Fibroblast of skin of left quadriceps (primary cell): ENCODE measurements at places on chromosomes 16 and 17.

DNA sequence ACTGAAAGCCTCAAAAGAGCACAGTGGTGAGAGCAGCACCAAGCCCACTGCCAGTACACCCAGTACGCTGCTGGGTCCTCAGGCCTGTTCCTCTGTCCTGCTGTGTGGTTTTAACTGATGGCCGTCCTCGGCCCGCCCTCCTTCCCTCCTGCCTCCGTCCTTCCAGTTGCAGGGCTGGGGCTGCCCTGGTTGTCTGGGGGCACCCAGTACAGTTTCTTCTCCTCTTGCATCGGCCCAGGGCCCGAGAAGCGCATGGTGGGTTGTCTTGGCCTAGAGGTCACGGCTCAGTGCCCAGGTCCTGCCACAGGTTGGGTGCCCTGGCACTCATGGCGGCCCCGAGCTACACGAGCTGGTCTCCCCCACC is 70.8 kb upstream of the KCTD5 start:
- no peak for DNase-seq

DNA sequence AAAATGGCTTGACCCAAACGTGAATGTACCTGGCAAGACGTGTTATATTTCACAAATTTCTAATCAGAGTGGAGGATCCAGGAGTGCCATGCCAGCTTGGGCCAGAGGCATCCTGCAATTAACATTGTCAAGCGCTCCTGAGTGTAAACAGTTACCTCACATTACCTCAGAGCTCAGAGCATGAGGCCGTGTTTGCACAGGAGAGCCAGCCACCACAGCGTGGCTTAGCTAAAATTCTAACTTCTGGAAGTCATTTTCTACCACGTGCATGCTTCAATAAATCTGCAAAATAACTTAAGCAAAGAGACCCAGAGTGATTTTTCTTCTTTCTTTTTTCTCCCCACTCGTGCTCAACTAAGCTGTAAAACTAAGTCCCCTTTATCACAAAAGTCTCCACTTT is 769.0 kb downstream of the KCNJ2 start:
- no peak for DNase-seq

GRCh38 chr17:9968881-9969280 is 63.8 kb upstream of the RCVRN start:
- DNase-seq = no peak

- DNase-seq = no peak
These were observed 17.8 kb upstream of the MPHOSPH6 start for GRCh38 chr16:82187829-82188228.

DNA sequence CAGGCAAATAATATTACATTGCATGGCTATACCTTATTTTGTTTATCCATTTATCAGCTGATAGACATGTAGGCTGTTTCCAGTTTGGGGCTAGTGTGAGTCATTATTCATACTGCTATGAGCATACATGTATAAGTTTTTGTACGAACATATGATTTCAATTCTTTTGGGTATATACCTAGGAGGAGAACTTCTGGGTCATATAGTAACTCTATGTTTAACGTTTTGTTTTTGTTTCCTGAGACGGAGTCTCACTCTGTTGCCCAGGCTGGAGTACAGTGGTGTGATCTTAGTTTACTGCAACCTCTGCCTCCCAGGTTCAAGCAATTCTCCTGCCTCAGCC is 2.4 kb upstream of the ITGAL start:
- DNase-seq = no peak

DNA sequence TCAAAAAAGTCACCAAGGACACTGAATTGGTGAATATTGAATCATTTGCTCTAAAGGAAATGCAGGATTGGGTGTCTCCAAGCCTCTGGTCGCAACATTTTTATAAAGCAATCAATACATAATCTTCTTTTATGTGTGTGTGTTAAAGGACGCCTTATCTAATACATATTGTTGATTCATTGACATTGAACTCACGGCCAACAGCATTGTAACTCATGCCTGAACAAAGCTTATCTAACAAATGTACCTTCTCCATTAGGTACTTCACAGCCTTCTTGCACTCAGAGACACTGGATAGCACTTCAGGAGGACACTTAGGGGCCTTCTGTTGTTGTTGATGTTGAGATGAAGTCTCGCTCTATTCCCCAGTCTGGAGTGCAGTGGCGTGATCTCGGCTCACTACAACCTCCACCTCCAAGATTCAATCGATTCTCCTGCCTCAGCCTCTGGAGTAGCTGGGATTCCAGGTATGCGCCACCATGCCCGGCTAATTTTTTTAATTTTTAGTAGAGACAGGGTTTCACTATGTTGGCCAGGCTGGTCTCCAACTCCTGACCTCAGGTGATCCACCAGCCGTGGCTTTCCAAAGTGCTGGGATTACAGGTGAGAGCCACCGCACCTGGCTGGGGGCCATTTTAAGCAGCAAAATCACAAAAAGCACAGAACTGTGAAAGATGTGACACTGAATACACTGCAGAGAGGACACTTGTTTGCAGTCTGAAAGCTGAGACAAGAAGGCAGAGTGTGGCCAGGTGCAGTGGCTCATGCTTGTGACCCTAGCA is 13.2 kb upstream of the PDXDC1 start:
- DNase-seq = no peak

- no peak for DNase-seq
These were observed 486.4 kb downstream of the NPIPA7 start for GRCh38 chr16:16865374-16865773.

DNA sequence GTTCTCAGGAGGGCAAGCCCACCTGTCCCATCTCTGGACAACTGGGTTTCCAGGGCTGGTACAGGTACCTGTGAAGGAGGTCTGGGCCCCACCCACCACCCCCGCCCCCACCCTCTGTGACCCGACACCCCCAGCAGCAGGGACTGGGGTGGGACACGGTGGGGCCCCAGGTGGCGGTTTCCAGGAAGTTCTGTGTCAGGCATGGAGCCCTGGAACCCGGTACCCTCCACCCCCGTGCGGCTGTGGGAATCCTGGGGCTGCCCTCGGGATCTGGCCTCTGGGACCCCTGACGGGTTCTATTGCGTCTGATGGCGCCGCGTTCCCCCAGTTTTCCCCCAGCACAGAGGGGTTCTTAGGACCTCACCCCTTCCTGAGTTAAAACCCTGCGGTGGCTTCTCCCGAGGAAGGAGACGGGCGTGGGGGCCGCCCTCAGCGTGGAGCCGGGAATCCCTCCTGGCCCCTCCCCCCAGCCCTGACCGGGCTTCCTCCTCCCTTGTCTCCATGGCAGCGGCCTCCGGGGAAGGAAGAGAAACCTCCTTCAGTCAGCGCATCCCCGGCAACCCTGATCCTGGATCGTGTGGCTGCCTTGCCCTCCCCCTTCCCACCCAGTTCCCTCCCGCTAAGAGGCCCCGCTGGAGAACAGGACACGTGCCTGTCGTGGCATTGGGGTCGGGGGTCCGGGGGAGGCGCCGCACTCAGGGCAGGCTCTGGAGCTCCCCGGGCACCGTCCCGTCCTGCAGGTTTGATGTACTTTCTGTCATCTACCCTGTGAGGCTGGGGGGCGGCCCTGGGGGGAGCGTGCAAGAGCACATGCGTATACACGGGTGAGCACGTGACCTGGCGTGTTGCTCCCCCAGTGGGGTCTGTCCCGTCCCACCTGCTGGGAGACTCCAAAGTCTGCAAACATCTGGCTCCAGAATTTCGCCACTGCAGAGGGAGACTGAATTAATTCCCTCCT is 30.3 kb downstream of the CACNA1H start:
- peak; percentile 10 for DNase-seq

GRCh38 chr17:2202302-2202995 is 101.1 kb downstream of the SMG6 start:
- DNase-seq = no peak

DNA sequence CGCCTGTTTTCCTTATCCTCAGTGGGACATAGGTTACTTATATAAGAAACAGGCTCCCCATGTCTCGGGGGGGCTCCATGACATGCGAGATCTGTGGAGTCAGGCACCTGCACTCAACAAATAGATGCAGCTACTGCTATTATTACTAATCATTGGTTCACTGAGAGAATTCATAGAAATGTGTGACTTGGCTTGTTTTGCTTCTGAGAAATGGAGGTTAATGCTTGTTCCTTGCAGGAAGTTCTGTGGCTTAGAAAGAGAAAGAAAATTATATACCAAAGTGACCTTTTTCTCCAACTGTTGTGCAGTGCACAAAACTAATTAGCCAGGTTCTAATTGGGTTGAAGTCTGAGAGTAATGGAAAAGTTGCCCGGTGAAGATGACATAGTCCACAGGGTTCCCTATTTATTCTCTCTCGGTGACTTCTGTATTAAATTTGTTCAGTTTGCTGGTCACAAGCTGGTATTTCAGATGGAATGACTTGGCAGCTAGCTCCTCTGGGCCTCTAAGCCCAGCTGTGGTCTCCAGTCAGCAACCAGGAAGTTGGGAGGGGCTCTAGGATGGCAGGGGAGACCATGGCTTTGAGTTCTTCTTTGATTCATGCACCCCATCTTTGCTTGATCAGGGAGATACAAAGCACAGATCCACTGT is 17.6 kb upstream of the MAF start:
- DNase-seq = no peak

DNA sequence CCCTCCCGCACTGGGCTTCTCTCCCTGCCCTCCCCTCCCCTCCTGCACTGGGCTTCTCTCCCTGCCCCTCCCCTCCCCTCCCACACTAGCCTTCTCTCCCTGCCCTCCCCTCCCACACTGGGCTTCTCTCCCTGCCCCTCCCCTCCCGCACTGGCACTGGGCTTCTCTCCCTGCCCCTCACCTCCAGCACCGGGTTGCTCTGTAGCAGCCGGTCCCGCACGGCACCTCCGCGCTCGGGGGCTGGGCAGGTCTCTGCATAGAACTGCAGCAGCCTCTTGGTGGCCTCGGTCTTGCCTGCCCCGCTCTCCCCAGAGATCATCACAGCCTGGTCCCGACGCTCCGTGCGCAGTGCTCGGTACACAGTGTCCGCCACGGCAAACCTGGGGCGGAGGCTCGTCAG is 9.8 kb downstream of the MYO1C start:
- DNase-seq = no peak

GRCh38 chr17:48498164-48498850 is 32.5 kb downstream of the HOXB1 start:
- no peak for DNase-seq

DNA sequence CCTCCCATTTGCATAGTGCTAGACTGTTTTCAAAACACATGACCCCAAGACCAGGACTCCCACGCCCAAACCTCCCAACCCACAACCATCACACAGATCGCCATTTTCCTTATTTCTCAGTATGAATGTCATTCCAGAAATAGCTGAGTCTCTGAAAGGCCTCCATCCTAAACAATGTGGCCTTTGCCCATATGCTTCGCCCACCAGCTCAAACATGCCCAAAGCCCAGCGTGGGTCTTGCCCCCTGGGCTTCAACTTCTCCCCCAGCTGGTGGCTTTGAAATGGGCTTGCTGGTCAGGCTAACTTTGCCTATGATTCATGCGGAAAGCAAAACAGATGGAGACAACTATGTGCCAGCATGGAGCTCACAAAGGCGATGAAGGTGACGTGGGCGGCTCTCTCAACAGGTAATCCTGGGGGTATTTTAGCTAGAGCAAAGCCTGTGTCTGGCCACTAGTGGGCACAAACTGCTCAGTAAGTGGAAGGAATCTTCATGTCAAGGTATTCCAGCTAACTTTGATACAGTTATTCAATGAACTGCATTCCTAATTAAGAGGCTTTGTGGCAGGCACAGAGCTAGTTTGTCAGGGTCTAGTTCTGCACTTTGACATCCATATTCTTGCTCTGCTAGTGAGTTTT is 17.1 kb downstream of the PMP22 start:
- no peak for DNase-seq

GRCh38 chr17:82351254-82351712 is 7.8 kb upstream of the TEX19 start:
- DNase-seq = no peak

- DNase-seq = no peak
These were observed 45.6 kb downstream of the ANKRD11 start for GRCh38 chr16:89444728-89445127.

DNA sequence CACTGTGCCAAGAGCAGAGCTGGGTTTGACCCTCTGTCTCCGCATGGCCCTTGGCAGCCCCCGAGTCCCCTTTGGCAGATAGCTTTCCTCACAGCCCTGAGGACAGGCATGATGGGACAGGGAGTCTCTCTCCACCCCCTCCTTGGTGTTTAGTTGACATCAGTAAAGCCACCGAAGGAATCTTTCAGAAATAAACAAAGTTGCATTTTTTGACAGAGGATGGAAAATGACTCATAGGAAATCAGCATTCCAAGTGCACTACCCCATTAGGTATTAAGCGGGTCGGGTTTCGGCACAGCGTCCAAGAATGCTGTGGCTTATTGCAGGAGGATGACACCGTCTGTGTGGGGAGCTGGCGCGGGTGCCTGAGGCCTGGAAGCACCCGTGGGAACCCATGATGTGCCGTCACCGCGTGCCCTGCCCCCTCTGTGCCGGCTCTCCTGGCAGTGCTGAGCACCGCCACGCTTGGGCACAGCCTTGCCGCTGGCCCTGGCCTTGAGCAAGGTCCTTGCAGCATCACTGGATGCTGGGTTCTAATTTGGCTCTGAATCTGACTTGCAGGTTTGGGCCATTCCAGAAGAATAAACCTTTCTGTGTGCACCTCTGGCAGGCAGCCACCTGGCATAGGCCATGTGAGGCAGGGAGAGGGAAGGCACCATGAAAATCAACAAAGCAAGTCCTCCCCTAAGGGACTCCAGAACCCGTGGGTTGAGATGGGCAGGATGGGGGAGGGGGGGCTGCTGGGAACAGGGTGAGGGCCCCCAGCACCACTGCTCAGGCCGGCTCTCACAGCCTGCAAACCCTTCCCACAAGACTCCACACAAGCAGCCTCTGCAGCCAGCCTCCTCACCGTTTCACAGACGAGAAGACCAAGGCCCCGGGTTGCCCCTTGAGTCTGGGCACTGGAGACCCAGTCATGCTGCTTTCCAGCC is 50.5 kb upstream of the ZNF469 start:
- DNase-seq = peak; percentile 99

DNA sequence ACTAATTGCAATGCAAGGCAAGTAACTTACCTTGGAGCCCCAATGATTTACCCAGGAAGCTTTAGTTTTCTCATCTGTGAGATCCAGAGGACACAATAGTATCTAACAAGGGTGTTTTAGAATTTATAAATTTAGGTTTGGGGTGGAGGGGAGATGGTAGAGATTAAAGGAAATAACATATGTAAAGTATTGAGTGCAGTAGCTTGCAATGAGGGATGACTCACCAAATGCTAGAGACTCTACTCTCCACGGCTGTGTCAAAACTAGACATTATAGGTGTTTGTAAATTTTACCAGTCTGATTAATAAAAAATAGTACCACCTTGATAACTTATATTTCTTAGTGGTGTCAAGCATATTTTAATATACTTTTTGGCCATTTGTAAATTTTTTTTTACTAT is 3.7 kb upstream of the ABCA9 start:
- DNase-seq = no peak
